ENCODE measurements at places on chromosomes 11 and 22.

DNA sequence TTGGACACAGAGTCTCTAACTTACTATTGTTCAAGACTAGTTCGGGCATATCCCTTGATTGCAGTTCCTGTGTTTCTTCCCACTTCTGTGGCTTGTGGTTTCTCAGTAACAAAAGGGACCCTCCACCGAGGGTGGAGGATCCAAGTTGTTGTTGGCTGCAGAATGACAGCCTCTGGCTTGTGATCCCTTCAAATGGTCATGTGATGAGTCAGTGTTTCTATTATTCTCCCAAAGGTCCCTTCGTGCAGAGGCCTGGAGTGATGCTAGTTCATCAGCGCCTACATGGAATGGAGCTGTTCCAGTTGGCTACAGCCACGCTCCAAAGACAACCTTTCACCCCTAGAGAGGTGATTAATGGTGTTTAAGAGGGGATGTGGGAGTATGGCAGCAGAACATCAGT is 2.6 kb upstream of the VWCE start:
- H3K4me1 ChIP-seq = peaks cover 4% of the 10 kb centered on the region
- DNase-seq = no peak
- H3K36me3 ChIP-seq = peaks cover 11% of the 10 kb centered on the region
- H3K27me3 ChIP-seq = no peaks in the 10 kb centered on the region

DNA sequence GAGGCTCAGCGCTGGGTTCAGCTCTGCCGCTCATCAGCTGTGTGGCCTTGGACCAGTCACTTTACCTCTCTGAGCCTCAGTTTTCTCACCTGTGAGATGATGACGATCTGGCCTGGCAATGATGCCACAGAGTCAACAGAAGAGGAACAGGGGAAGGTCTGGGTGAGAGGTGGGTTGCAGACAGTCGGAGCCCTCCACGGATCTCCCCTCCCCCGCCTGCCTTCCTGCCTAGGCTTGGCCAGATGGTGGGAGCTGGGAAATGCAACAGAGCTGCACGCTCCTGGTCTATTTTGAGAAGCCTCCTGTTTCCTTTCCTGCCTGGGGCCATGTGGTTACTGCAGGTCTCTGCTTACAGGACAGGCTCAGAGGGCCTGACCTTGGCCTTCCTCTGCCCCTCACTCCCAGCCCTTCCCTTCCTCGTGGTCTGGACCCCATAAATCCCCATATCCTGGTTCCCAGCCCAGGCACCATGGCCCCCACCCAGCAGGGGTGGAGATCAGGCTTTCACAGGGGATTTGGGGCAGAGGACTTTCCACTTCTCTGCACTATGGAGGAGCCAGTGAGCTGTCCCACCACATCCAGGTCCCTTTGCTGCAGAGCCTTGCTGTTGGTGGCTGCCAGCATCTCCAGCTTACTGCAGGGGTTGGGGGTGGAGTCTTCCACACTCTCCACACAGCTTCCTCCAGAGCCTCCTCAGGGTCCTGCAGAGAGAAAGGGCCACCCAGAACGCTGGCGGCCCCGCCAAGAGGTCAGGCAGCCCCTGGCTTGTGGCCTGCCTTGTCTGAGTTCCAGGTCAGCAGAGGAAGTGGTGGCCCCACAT is 46.9 kb downstream of the C11orf96 start:
- no peaks in the 10 kb centered on the region for H3K36me3 ChIP-seq
- no peaks in the 10 kb centered on the region for H3K4me1 ChIP-seq
- H3K27me3 ChIP-seq = no peaks in the 10 kb centered on the region

DNA sequence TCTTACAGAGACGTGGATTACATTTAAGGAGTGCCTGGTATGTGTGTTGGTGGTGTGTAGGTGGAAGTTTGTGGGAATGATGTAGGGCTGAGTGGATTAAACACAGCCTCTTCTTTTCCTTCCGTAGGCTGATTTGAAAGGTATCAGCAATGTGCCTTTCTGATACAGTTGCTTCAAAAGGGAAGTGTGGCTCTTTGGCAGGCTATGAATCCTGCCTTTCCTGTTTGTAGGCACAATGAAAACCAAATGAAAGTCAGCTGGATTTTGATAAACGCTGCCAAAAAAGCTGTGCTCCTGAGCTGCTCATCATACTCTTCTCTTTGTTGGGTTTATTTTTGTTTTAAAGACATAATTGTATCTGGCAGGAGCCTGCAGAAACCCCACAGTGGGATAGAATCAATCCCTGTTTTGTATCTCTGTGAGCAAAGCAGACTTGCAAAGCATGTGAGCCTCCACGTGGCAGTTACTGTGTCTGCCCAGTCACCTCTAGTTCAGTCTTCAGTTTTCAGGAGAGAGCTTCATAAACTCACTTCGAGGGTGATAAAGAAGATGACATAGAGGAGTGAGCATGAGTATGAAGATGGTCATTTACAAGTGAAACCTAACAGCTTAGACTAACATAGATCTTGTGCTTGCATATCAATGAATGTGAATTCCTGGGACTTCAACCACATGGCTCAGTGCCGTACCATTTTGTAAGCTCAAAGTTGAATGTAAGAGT is 655.7 kb upstream of the KIRREL3 start:
- H3K27ac ChIP-seq = no peak overlapping the region
- H3K4me1 ChIP-seq = no peaks in the 10 kb centered on the region
- H3K27me3 ChIP-seq = no peaks in the 10 kb centered on the region
- DNase-seq = no peak
- no peak overlapping the region for H3K4me3 ChIP-seq

- H3K4me1 ChIP-seq = no peaks in the 10 kb centered on the region
- H3K27ac ChIP-seq = no peak overlapping the region
- H3K4me3 ChIP-seq = no peak overlapping the region
Observed at GRCh38 chr22:21076912-21077625, 31.3 kb downstream of the LRRC74B start.

GRCh38 chr11:46393231-46393616 is 1.6 kb upstream of the CHRM4 start:
- no peaks in the 10 kb centered on the region for H3K27me3 ChIP-seq
- DNase-seq = no peak
- no peak overlapping the region for H3K27ac ChIP-seq
- H3K4me3 ChIP-seq = no peak overlapping the region
- H3K4me1 ChIP-seq = no peaks in the 10 kb centered on the region

- DNase-seq = no peak
- no peaks in the 10 kb centered on the region for H3K27me3 ChIP-seq
- no peak overlapping the region for H3K27ac ChIP-seq
- no peak overlapping the region for H3K4me3 ChIP-seq
Observed at GRCh38 chr11:77442394-77443053, 31.4 kb downstream of the PAK1 start.

DNA sequence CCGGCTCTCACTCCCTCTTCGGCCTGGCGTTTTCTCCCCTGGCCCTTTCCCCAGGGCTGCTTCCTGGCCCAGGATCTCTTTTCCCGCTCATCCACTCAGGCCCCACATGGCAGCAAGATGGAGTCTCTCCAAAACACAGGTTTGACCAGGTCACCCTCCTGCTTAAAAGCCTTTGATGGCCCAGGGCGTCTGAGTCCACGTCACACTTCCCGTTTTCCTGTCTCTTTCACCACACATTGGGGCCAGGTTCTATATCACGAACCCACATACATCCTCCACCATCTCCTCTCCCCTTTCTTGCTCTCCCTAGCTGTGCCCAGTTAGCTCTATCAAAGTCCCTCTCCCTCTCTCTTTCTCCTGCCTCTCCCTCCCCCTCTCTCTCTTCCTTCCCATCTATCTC is 7.8 kb upstream of the LRRC32 start:
- no peaks in the 10 kb centered on the region for H3K4me1 ChIP-seq
- H3K27ac ChIP-seq = no peak overlapping the region
- no peak overlapping the region for H3K4me3 ChIP-seq
- no peak for DNase-seq
- H3K36me3 ChIP-seq = no peaks in the 10 kb centered on the region

DNA sequence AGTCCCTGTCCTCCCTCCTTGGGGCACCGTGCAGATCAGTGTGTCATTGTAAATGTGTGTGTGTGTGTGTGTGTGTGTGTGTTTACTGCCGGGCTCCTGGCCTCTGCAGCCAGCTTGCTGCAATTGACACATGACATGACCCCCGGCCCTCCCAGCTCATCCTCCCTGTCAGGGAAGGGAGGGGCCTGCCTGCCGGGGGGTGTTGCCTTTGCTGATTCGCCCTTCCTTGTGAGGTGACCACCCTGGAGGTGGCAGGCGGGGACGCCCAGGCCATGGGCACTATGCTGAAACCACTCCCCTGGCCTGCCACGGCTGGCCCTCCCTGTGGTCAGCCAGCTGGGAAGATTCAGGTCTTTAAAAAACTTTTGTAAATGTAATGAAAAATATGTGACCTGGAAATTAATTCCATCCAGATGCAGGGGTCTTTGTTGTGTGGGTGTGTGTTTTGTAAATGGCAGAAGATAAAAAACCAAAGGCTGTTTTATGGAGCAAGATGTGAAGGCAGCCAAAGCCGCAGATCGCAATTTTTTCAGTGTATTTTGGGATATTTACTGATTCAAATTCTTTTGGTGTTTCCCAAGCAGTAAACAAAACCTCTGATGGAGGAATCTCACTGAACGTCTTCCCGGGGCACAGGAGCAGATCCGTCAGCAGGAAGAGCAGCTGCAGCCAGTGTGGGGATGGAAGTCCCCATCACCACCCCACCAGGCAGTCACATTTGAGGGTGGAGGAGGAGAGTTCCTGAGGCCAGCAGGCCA is 23.2 kb downstream of the SHISAL1 start:
- DNase-seq = no peak
- no peak overlapping the region for H3K27ac ChIP-seq
- no peak overlapping the region for H3K4me3 ChIP-seq
- H3K27me3 ChIP-seq = no peaks in the 10 kb centered on the region
- H3K36me3 ChIP-seq = no peaks in the 10 kb centered on the region
- no peaks in the 10 kb centered on the region for H3K4me1 ChIP-seq

DNA sequence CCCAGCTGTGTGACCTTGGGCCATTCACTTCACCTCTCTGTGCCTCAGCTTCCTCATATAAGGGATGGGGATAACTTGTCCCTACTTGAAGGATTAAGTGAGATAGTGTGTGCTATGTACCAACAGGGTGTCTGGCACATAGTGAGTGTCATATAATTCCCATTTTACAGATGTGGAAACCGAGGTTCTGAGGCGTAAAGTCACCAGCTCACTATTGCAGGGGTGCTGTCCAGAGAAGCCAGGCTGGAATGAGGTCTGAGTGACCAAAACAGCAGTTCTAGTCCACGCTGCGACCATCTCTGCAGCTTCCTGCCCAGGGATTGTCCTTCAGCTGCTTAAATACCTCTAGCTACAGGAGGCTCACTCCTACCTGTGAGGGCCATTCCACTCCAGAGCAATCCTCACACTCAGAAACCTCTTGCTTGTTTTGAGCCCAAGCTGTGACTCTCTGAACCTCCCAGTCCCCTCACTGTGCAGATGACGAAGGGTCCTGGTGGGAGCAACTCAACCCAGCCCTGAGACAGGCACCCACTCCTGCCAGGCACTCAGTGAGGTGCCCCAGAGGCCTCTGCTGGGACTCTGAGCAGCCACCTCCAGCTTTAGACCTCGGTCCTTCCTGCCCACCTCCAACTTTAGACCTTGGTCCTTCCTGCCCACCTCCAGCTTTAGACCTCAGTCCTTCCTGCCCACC is 5.8 kb downstream of the MB start:
- H3K4me3 ChIP-seq = no peak overlapping the region
- no peaks in the 10 kb centered on the region for H3K27me3 ChIP-seq
- no peak overlapping the region for H3K27ac ChIP-seq
- no peaks in the 10 kb centered on the region for H3K4me1 ChIP-seq
- H3K36me3 ChIP-seq = no peaks in the 10 kb centered on the region

GRCh38 chr22:34414467-34415440 is 494.5 kb upstream of the LARGE1 start:
- H3K27ac ChIP-seq = no peak overlapping the region
- H3K4me1 ChIP-seq = no peaks in the 10 kb centered on the region
- no peak for DNase-seq
- H3K27me3 ChIP-seq = no peaks in the 10 kb centered on the region

Data from pancreas (tissue), 10 donors.